Left renal cortex interstitium (tissue), 4 donors: ENCODE measurements at places on chromosomes 1 and 21.

GRCh38 chr21:36542312-36543101 lies 62.6 kb upstream of the CLDN14 start:
- DNase-seq: no peak

- DNase-seq: no peak
Measured at GRCh38 chr1:119686661-119687060, 25.1 kb upstream of the PHGDH start.

DNA sequence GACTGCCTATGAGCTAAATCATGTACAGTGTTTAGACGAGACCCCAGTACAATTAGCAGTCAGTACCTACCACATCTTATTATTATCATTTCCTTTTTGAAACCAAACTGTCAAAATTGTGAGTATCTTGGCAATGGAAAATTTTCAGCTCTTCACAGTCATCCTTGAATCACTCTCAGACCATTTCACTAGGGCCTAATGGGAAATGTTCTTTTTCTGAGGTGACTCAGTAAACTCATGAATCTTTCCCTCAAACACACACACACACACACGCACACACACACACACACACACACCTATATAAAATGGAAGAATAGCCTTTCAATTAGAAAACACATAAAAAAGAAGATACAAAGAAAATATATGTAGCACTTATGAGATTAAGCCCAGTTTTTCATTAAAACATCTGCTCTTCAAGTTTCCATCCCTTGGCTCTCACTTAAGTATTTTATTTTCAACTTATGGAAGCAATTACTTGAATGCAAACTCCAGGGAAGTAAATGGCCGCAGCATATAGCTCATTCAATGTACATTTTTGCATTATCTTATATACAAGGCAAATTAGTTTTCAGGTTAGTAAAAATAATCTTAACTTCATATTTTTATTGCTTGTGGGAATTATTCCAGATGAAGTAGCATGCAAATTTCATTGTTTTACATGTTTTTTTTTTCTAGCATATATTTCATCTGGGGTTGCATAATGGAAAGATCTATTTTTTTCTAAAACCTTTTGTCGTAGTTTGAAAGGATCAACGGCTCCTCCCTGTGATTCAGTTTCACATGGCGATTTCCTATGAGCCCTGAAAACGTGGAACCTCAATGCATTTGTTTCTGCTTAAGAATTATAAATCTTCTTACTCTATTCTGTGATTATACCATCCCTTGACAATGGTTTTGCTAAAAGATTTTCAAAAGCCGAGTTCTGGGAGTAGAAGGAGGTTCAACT lies 46.3 kb upstream of the TMPRSS15 start:
- no peak for DNase-seq

GRCh38 chr1:232328486-232329102 lies 301.3 kb downstream of the SIPA1L2 start:
- DNase-seq: no peak

- DNase-seq: no peak
Measured at GRCh38 chr1:93681101-93681988, at the start of gene BCAR3. Gene BCAR3, minus strand, starts transcription at chr1:93681837. Its CDS starts 6,907 bp downstream, at chr1:93674930.

GRCh38 chr1:197674286-197674685 lies 101.0 kb downstream of the DENND1B start:
- DNase-seq: no peak
